Lung microvascular endothelial cell (primary cell): ENCODE measurements at places on chromosomes 7 and 10. TPM values are rescaled to one million over a fixed set of nuclear protein-coding genes. Genes with fewer than 3 reads are reported as not detected.

CYP2E1 gene
- total RNA-seq = not detected in 2 replicates

NOM1 gene
- 15.1 and 16.8 TPM in 2 replicates for total RNA-seq

TEX36 gene
- total RNA-seq = not detected in 2 replicates

WASHC2A gene
- total RNA-seq = 23.5 and 31.2 TPM in 2 replicates

A1CF gene
- total RNA-seq = not detected in 2 replicates

MBLAC1 gene
- total RNA-seq = 2.0 and 2.4 TPM in 2 replicates

ELFN1 gene
- total RNA-seq = under 0.01 and 0.44 TPM in 2 replicates

GRM3 gene
- not detected in 2 replicates for total RNA-seq

GPR37 gene
- 0.20 and 0.87 TPM in 2 replicates for total RNA-seq

HTR5A gene
- total RNA-seq = not detected in 2 replicates

FAM131B gene
- under 0.01 and 0.22 TPM in 2 replicates for total RNA-seq

SPDYE5 gene
- not detected in 2 replicates for total RNA-seq

SYT15B gene
- total RNA-seq = 0.87 and 0.99 TPM in 2 replicates

AKR1D1 gene
- not detected in 2 replicates for total RNA-seq

KRIT1 gene
- 24.8 and 32.5 TPM in 2 replicates for total RNA-seq

CALML5 gene
- total RNA-seq = not detected in 2 replicates

GIMAP2 gene
- total RNA-seq = 34.0 and 42.3 TPM in 2 replicates

VIPR2 gene
- total RNA-seq = not detected in 2 replicates

CHN2 gene
- total RNA-seq = 0.44 and 0.79 TPM in 2 replicates

MARCHF5 gene
- total RNA-seq = 19.4 and 21.6 TPM in 2 replicates

RBM28 gene
- total RNA-seq = 4.1 and 4.6 TPM in 2 replicates

ARMS2 gene
- total RNA-seq = not detected in 2 replicates

C10orf67 gene
- total RNA-seq = not detected in 2 replicates

NPSR1 gene
- not detected in 2 replicates for total RNA-seq

ANXA8L1 gene
- not detected in 2 replicates for total RNA-seq

TPK1 gene
- total RNA-seq = 12.6 and 13.7 TPM in 2 replicates

MMP21 gene
- 0.22 and 3.2 TPM in 2 replicates for total RNA-seq

SLC39A12 gene
- total RNA-seq = under 0.01 TPM in 1 of 2 replicates, not detected in the other

UCMA gene
- total RNA-seq = not detected in 2 replicates

PLEKHS1 gene
- not detected in 2 replicates for total RNA-seq

CLRN3 gene
- total RNA-seq = 0.20 and 0.22 TPM in 2 replicates

CFAP46 gene
- 0.20 and 0.44 TPM in 2 replicates for total RNA-seq

LRRD1 gene
- under 0.01 TPM in 2 replicates for total RNA-seq

ITIH5 gene
- total RNA-seq = under 0.01 and 1.4 TPM in 2 replicates

CPED1 gene
- total RNA-seq = 0.20 and 0.87 TPM in 2 replicates

FEZF1 gene
- total RNA-seq = not detected in 2 replicates

PRF1 gene
- total RNA-seq = not detected in 2 replicates

PHKG1 gene
- 0.20 and 0.22 TPM in 2 replicates for total RNA-seq

MICALL2 gene
- total RNA-seq = 7.4 and 8.9 TPM in 2 replicates

GNGT1 gene
- not detected in 2 replicates for total RNA-seq

TMEM229A gene
- total RNA-seq = not detected in 2 replicates
